ENCODE measurements at places on chromosomes 2 and 18. TPM values are rescaled to one million over a fixed set of nuclear protein-coding genes. Genes with fewer than 3 reads are reported as not detected.
A peak's percentile ranks its signal among the peaks of the same experiment; 100 is the strongest.

DNA sequence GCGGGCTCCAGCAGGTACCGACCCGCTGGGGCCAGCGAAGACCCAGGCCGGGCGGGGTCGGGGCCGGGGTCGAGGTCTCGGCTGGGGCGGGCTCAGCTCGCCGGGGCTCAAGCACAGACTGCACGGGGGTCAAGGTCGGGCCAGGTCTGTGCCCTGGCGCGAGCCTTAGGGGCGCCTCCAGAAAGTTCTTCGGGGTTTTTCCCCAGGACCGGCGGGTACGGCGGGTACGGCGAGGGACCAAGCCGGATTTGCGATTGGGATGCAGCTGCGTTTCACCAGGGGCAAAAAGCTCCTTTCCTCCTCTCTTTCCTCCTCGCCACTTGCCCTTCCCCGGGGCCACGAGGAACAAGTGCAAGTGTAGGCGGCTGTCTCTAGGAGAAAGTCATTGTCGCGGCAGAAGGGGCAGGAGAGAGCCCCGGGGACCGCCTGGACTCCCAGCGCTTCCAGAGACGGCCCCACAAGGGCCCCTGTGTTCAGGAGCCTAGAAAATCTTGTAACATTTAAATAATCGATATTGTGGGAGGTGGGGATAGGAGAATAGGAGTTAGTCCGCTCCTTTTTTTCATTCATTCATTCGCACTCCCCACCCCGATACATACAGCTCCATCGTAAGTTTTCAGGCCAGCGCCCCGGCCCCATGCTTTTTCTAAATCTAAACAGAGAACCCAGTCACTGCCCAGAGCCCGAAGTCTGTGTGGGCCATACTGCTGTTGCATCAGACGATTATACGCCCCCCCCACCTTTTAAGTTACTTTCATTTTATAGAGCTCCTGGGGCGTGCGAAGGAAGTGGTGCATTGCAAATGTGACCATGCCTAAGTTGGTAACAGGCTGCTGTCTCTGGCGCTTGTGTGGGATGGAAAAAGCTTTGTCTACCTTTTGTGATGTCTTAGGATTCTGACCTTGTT, 679 bp downstream of the PMAIP1 start:
- no peaks in the 10 kb centered on the region for H3K36me3 ChIP-seq
- DNase-seq = peak; percentile 28
- H3K27me3 ChIP-seq = peaks cover 3% of the 10 kb centered on the region
- peak overlapping the region; percentile 88 for H3K4me3 ChIP-seq
- no peak overlapping the region for H3K27ac ChIP-seq
- H3K4me1 ChIP-seq = peaks cover 13% of the 10 kb centered on the region

DNA sequence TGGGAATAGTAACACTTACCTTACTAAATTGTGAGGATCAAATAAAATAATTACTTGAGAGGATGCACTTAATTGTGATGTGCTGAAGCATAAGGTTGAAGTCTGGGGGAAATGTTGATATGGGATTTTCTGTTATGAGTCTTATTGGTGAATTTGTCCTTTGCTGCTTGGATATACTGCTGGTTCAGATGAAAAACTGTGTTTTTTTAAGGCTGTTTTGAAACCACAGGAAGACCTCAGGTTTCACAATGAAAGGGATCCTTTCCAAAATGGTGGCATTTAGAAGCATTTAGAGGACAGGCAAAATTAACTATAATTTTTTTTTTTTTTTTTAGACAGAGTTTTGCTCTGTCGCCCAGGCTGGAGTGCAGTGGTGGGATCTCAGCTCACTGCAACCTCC, 34.9 kb downstream of the SPATS2L start:
- DNase-seq = no peak
- peaks cover 32% of the 10 kb centered on the region for H3K4me1 ChIP-seq
- H3K4me3 ChIP-seq = no peak overlapping the region
- H3K27me3 ChIP-seq = peaks cover 2% of the 10 kb centered on the region
- H3K27ac ChIP-seq = no peak overlapping the region

- peaks cover 7% of the 10 kb centered on the region for H3K36me3 ChIP-seq
- H3K4me1 ChIP-seq = no peaks in the 10 kb centered on the region
- no peak for DNase-seq
- H3K4me3 ChIP-seq = no peak overlapping the region
- H3K27ac ChIP-seq = no peak overlapping the region
These were observed 159.0 kb downstream of the ZNF516 start for GRCh38 chr18:76335859-76336640.

DNA sequence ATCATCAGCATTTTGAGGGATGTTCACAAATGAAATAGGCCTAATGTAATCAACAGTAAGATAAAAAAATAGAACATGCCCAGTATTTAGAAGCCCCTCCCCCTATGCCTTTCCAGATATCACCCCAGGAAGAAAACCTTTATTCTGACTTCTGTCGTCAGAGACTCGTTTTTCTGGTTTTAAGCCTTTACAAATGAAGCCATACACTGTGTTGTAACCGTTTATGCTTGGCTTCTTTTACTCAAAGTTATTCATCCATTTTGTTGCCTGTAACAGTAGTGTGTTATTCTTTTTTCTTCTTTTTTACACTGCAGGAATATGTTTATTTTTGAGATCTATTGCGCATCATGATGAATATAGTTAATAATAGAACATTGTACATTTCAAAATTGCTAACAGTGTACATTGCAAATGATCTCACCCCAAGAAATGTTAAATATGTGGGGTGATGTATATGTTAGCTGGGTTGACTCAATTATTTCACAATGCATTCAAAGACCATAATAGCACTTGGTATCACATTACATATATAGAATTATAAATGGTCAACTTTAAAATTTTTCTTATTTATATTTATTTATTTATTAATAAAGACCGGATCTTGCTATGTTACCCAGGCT, 28.1 kb upstream of the PNPT1 start:
- H3K27ac ChIP-seq = no peak overlapping the region
- no peak overlapping the region for H3K4me3 ChIP-seq
- peaks cover 1% of the 10 kb centered on the region for H3K27me3 ChIP-seq
- no peaks in the 10 kb centered on the region for H3K36me3 ChIP-seq
- peaks cover 6% of the 10 kb centered on the region for H3K4me1 ChIP-seq
- DNase-seq = no peak

DNA sequence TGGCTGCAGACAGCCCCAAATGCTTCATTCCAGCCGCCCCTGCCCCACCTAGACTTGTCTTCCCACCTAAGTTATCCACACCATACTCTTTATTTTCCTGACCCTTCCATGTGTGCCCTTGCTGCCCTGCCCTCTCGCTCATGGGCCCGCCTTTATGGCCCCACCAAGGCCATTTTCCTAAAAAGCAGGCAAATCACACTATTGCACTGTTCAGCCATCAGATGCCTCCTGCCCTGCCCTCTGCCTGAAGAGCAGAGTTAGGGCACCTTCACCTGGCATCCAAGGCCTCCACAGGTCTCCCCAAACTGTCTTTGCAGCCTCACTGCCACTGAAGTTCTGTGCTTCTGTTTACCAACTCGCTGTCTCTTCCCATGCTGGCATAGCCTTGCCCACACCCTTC, 496.7 kb downstream of the EIPR1 start:
- H3K4me1 ChIP-seq = no peaks in the 10 kb centered on the region
- H3K36me3 ChIP-seq = no peaks in the 10 kb centered on the region
- no peak overlapping the region for H3K27ac ChIP-seq

The TCF23 gene
- not detected for total RNA-seq

The ZBTB7C gene
- total RNA-seq = 0.67 TPM

The RGPD4 gene
- not detected for total RNA-seq

The CAPN13 gene
- 0.44 TPM for total RNA-seq

Data from endothelial cell (in vitro differentiated cells).